ENCODE measurements at places on chromosomes 1 and 21.

DNA sequence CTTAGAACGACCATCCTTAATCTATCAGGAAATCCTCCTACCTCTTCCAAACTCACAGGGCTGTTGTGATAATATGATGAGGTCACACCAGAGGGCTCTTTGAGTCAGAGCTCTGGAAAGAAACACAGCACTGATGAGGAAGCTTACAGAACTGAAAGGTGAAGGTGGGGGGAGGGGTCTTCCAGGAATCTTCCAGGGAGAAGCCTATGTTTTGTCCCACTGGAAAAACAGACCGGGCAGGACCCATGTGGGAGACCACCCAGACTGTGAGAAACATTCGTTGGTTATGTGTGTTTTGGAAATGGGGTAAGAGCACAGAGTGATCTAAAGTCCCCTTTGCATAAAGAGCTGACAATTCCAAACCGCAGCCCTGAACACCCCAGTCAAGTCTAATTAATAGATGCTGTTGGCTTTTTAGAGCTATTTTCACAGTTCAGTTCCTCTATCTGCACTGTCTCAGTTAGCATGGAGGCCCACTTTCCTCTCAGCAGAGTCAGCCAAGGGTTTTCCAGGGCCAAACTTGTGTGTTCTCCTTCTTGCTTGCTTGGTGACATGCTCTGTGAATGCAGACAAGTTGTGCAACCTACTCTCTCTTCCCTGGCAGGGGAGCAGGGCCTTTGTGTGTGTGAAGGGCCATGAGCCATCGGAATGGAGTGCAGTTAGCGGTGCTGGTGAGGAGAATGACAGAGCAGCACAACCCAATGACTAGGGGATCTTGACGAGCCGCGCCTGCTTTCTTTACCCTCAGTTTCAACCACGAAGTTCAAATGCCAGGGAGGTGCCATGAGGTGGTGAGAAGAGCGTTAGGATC, 12.3 kb downstream of the PHLDA3 start:
- DNase-seq = peak; percentile 97

DNA sequence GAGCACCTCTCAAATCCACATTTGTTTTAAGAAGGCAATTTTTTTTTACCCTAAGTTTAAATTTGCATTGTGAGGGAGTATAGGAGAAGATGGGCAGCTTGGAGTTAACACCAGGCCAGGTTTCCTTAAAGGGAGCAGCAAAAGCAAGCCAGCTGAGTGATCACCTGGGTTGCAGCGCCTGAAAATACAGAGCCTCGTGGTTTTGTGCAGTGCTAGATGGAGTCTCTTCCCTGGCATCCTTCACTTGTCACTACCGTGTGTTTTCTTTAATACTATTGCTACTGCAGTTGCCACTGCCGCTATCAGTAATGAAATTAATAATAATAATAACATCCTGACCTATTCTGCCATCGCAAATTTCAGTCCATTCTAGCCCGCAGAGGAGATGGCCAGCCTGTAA, 35.2 kb upstream of the VAV3 start:
- no peak for DNase-seq

DNA sequence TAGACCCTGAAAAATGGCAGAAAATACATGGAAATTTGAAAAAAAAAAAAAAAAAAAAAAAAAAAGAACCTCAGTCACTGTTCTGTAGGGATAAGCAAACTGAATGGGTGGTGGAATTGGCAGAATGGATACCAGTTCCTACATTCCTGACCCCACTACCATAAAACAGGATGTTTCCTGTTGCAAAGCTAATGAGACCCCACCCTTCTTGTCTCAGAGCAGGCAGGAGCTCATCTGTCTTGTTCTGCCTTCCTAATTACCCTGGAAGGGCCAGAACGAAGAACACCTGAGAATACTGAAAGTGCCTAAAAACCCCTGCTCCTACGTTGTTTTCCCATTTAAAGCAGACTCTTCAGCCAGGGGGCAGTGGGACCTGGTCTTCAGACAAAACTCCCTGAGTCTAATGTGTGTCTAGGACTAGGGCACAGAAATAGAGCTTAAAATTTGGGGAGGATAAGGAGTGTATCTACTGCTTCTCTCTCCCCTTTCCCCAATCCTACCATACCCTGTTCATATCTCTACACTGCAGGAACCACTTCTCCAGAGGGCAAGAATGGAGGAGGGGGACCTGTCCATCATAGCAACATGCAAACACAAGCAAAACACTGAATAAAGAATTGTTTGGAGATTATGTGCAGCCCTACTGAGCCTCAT, 3.9 kb downstream of the C1orf56 start:
- no peak for DNase-seq

DNA sequence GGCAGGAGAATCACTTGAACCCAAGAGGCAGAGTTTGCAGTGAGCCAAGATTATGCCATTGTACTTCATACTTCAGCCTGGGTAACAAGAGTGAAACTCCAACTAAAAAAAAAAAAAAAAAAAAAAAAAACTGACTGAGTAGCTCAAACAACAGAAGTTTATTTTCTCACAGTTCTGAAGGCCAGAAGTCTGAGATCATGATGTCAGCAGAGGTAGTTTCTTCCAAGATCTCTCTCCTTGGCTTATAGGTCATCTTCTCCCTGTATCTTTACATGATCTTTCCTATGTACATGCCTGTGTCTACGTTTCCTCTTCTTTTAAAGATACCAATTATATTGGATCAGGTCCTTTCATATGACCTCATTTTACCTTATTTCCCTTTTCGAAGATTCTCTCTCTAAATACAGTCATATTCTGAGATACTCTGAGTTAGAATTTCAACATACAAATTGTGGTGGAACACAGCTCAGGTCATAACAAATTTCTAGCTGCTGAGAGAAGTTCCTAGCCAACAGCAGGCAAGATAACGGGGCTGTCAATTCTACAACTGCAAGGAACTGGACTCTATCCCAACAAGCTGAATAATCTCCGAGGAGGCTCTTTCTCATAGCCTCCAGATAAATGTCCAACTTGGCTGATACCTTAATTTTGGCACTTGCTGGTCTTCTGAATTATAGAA, 187.7 kb upstream of the ADAMTS5 start:
- DNase-seq = no peak

DNA sequence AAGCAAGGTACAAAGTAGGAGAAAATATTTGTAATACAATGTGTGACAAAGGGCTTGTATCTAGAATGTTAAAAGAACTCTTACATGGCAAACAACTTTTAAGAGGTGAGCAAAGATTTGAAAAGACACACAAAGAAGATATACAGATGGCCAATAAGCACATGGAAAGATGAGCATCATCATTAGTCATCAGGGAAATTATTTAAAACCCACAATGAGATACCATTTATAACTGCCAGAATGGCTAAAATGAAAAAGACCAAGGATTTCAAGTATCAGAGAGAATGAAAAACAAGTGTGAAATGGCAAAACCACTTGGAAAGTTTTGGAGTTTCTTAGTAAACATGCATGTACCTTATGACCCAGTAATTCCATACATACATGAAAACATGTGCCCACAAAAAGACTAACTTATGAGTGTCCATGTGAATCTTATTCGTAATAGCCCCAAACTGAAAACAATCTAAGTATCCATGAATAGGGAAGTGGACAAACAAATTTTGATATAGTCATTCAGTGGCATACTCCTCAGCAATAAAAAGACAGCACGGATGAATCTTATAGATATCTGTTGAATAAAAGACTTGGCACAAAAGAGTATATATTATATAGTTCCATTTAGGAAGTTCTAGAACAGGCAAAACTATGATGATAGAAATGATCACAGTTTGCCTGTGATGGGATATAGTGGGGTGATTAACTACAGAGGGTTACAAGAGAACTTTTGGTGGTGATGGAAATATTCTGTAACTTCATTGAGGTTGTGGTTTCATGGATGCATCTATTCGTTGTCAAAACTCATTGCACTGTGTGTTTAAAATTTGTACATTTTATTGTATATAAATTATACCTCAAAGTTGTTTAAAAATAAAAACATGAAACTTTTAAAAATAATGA, 82.0 kb downstream of the DISP1 start:
- DNase-seq = no peak

DNA sequence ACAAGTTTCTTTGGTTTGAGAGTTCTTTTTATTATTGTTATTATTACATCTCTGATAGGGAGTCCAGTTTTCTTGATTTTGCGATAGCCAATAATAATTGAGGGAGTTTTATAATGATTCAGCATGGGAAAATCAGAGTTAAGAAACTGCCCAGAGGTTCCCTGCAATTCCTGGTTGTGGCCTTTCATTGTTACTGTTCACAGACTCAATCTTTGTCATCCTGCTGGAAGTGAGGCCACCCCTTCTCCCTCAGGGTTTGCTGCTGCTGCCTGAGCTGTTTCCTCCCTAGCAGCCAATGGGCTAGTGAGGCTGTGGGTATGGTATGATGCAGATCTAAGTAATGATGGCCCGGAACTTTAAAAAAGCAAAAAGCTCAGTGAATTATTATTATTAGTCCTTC, 50.2 kb upstream of the TACSTD2 start:
- DNase-seq = no peak

- no peak for DNase-seq
These were observed 1.5 kb downstream of the GATAD2B start for GRCh38 chr1:153921080-153921802.

- no peak for DNase-seq
These were observed 21.7 kb downstream of the ZBTB8B start for GRCh38 chr1:32486463-32487113.

DNA sequence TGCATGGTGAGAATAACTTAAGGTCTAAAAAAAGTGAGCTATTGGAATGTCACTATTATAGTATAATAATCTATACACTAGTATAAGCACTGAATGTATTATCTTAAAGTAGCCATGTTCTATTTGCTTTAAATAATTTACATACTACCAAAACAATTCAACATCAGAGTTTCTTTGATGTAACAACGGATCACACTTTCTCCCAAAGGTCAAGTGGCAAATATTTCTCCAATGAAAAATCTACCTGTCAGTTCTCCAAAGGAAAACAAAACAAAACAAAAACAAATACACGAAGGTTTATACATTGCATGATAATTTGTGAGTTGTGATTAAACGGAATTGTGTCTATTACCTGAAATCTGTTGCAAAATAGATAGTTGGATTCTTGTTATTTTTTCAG, 581.4 kb downstream of the USP25 start:
- no peak for DNase-seq

GRCh38 chr1:207658408-207658807, 13.5 kb downstream of the CR1L start:
- no peak for DNase-seq

GRCh38 chr1:234691567-234691966, 81.6 kb upstream of the IRF2BP2 start:
- peak; percentile 58 for DNase-seq

DNA sequence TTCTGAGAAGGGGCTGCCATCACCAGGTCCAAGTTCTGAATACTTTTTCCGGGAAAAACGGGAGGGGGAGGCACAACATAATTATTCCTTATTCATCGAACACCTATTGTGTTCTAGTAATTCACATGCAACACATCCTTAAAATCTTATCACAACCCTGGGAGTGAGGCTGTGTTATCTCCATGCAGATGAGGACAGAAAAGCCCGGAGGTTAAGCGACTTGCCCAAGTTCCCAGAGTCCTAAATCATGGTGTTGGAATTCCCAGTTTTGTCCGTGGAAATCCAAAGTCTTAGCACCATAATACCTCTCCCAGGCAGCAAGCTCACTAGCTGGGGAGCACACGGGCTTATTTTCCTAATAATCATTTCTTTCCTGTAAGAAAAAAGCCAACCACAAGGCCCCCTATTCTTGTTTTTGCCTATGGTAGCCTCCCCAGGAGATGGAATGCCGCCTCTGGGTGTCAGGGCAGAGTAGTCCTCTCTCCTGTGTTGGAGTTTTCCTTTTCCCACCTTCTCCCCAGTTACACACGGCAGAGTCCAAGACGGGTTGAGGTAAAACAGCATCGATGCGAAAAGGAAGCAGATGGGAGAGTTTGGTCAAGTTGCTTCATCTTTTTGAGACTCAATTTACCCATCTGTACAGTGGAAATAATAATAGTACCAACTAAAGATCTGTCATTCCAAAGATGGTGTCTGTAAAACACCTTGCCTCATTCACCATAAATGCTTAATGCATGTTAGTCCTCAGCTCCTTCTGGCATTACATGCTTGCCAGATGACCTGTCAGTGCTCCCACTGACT, 228.0 kb upstream of the TMEM51 start:
- no peak for DNase-seq

DNA sequence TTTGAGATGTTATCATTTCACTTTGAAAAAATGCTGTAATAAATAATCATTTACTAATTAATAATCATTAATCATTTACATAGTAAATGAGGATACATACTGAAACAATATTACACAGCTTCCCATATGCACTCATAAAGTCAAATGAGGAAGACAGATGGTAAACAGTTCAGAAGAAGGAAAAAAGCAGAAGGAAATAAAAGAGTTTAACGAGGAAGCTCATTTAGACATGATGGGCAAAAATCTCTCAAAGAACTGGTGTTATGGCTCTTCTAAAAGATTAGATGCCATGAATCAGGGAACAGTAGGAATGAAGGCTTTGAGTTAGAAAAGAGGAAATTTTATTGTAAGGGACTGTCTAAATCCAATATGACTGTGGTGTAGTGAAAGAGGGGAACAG, 347.6 kb downstream of the PTPRC start:
- DNase-seq = no peak

- no peak for DNase-seq
These were observed 610 bp downstream of the WDR26 start for GRCh38 chr1:224433701-224434672.

GRCh38 chr21:27382404-27382803, 415.5 kb upstream of the ADAMTS5 start:
- DNase-seq = no peak

DNA sequence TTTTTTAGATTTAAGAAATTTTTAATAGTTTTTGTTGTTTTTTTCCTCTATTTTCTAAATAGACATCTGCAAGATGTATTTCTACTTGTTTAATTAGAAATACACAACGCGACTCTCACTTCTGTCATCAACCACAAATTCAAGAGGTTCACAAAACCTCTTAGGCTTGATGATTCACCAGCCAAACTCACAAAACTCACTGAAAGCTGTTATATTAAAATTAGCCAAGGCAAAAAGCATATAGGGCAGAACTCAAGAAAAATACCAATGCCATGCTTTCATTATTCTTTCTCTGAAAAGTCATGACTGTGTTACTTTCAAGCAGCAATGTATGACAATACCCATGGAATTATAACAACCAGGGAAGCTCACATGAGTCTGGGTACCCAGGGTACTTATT, 487.0 kb upstream of the RGS18 start:
- DNase-seq = peak; percentile 68

- DNase-seq = no peak
These were observed 8.1 kb upstream of the SLX9 start for GRCh38 chr21:44931501-44932407.

- no peak for DNase-seq
These were observed 65.4 kb downstream of the SYDE2 start for GRCh38 chr1:85135392-85135798.

DNA sequence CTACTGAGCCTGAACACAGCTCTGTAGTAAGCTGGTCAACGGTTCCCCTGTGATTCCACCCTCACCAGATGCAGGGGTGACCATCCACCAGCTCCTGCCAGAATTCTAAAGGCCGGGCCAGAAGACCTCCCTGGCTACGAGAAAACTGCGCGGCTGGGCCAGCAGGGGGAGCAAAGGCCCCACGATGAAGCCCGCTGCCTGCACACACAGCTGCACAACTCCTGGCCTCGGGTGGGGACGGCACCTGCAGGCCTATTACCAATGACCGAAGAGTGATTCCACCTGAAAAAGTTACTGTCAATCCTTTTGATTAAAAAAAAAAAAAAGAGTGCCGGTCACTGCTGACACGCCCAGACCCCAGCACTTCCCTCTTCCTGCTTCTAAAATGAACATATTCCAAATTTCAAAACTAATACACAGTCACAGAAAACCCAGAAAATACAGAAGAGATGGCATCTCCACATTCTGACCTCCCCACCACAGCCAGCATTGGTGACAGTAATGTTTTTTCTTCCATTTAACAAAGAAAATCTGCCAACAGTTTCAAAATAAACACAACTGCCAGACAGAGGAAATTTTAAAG, 49.8 kb upstream of the RIPK4 start:
- DNase-seq = peak; percentile 58

All from fibroblast of skin of scalp (primary cell).